ENCODE measurements at places on chromosomes 4 and X. TPM values are rescaled to one million over a fixed set of nuclear protein-coding genes. Genes with fewer than 3 reads are reported as not detected.
A peak's percentile ranks its signal among the peaks of the same experiment; 100 is the strongest.

DNA sequence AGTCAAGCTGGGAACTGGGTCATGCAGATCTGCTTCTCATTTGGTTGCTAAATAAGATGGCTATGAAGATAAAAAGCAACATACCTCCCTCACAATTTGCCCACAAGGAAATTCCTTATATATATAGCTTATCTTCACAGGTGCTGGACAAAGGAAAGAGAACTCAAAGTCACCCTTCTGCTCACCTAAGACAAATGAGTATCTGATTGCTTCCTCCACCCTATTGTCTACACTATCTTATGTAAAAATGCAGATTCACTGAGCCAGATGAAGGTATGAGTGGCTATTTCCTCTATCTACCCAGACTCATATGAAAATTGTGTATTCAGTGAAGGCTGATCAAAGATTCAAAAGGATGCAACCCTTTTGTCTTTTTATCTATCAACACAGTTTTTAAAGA is 50.8 kb downstream of the CHM start:
- DNase-seq: no peak

The GAGE1 gene
- total RNA-seq: not detected

- no peak for DNase-seq
These were observed 66.8 kb upstream of the PLS3 start for GRCh38 chrX:115494161-115494560.

DNA sequence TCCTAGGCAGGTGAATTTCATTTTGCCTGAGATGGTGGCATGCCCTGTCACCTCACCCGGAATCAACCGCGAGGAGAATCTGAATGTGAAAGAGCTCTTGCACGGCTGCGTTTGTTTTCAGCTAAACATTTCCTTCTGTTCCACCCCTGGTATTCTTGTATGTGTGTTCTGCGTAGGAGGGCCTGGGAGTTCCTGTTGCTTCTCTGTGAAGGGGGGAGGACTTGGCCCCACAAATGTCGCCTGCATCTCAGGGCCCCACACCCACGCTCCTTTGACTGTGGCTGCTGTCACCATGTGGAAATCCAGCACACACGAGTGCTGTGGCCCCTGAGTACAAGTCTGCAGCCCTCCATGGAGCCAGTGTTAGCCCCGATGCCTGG is 45.8 kb upstream of the CLCN4 start:
- peak; percentile 79 for DNase-seq

DNA sequence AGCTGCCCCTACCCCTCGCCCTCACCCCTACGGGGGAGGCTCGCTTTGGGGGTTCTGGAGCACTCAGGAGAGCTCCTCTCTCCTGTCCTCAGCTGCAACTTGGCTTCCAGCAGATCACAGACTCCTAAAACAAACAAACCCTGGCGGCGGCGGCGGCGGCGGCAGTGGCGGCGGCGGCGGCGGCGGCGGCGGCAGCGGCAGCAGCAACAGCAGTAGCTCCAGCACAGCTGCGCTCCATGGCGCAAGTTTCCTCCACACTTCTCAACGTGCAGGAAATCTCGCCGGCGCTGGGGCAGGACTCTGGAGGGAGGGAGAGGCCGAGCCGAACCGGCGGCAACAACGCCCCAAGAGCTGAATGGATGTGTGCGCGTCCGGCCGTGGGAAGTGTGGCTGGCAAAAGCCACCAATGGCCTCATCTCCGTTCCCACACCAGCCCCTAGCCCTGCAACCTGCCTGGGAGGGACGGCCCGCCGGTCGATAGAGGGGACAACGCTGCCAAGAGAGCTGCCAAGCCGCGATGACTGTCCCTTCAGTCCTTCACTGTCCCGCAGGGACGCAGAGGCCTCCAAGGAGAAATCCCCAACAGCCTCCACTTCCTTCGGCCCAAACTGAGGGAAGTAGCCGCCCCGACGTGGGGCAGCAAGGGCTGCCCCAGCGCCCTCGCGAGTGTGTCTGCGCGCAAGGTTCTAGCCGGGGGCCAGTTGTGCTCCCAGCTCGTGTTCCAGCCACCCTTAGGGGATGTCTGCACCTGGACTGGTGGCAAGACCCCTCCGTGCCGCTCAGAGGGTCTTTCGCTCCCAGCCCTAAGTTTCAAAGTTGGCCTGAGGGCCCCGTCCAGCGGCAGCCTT is 775 bp downstream of the SHROOM4 start:
- no peak for DNase-seq
